ENCODE measurements at places on chromosomes 6 and 20.

DNA sequence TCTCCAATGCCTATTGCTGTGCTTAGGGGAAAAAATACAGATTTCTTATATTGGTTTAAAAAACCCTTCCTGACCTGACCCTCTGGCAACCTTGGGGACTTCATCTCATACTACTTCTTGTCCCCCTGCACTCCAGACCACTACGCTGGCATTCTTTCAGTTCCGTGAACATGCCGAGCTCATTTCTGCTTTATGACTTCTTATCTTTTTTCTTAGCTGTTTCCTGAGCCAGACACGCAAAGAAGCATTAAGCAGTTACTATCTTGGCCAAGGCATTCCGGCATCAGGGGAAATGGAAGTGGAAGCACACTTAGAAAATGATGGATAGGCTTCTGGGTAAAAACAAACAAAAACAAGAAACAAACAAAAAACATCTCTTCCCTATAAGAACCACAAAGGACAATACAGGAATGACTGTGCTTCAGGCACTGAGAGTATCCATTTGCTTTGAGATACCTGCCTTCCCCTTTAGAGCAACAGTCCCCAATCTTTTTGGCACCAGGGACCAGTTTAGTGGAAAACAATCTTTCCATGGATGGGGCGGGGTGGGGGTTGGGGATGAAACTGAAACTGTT lies 4.4 kb upstream of the CCDC28A start:
- DNase-seq: no peak

GRCh38 chr6:107646776-107647438 lies 157.0 kb downstream of the SOBP start:
- DNase-seq: no peak

- DNase-seq: no peak
Measured at GRCh38 chr6:26556263-26557070, 18.3 kb downstream of the HMGN4 start.

DNA sequence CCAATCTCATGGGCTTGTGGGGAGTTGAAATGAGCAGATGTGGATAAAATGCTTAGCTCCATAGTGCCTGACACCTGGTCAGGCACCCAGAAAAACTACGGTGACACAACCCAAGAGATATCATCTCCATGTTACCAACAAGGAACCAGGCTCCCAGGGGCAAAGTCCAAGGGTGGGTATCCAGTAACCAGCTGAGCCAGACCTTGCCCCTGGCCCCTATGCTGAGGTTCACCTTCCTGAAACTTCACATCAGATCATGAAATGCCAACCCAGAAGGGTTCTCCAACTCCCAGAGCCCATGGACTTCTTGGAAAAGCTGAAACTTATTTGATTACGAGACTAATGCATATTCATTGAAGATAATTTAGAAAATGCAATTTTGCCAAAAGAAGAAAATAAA lies 141.8 kb upstream of the KCNG1 start:
- DNase-seq: no peak

- no peak for DNase-seq
Measured at GRCh38 chr6:20213271-20213798, 1.1 kb upstream of the MBOAT1 start.

DNA sequence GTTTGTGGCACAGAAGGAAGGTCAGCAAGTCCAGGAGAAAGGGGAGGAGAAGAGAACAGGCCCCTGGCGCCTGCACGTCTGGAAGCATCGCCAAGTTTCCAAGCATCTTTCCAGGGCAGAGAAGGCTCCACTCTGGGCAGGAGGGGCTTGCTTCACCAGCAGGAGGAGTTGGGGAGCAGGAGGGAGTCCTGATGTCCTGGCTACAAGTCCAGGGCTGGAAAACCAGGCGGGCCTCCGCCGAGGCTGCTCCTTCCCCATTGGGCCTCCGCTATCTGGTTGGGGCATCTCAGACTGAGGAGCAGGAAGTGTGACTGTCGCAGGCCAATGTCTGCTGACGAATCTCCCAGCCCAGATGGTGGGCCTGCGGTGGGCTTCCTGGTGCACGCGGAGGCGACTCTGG lies 421.9 kb downstream of the PREX1 start:
- DNase-seq: no peak

DNA sequence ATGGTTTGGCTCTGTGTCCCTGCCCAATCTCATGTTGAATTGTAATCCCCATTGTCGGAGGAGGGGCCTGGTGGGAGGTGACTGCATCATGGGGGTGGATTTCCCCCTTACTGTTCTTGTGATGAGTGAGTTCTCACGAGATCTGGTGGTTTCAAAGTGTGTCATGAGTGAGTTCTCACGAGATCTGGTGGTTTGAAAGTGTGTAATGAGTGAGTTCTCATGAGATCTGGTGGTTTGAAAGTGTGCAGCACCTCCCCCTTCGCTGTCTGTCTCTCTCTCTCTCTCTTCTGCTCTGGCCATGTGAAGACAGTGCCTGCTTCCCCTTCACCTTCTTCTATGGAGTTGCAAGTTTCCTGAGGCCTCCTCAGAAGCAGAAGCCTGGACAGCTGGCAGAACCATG lies 87.6 kb downstream of the MYLK4 start:
- DNase-seq: no peak

Measured in cerebellar nuclear complex (tissue), 1 donor.